Left forelimb (tissue), 1 donor: ENCODE measurements at places on chromosomes 7 and 10.

DNA sequence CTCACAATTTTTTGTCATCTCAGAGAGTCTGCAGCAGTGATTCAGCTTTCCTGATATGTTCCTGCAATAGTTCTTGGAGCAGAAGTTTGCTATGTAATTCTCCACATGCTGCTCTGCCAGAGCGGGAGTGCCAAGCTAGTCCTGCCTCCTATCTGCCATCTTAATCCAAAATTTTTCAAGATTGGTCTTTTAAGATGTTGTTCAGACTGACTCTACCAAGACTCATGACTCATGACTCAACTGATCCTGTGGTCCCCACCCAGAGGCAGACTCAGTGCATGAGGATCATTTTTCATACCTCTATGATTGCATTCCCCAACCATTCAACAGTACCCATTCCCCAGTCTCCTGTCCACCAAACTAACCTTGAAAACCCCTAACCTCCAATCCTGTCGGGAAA lies 470.8 kb downstream of the INHBA start:
- DNase-seq, result no peak

GRCh38 chr10:72612203-72612826 lies 13.6 kb downstream of the MICU1 start:
- no peak for DNase-seq

DNA sequence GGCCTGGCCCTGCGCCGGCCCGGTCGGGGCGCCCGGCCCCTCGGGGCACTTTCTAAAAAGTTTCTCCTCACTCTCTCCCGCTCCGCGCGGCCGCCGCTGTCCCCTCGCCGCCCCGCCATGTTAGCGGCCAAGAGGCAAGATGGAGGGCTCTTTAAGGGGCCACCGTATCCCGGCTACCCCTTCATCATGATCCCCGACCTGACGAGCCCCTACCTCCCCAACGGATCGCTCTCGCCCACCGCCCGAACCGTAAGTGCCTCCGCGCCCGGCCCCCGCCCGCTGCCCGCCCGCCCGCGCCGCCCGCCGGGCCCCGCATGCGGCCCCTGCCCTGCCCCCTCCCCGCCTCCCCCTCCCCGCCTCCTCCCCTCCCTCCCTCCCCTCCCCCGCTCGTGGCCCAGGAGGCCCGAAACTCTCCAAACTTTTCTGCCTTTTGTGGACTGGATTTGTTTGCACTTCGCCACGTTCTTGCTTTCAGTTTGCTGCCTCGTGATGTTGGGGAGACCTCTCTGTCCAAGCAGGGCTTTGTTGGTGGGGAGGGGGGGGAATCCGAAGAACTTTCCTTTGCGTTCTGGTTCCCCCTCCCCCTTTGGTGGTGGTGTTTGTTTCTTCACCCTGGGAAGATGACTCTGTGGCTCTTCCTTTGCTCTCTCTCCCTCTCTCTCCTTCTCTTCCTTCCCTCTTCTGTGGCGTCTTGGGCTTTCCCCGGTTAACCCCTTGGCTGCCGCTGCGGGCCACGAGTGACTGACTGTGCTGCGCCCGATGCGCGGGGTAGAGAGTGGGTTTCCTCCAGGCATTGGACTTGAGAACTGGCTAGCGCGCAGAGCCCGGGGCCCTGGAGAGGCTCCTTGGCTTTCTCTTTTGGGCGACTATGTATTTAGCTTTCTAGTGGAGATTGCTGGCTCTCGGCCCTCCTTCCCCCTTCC lies 1.6 kb downstream of the TCF7L2 start:
- DNase-seq, result peak; percentile 84

GRCh38 chr10:112209684-112210131 lies 26.1 kb upstream of the GPAM start:
- DNase-seq, result no peak

GRCh38 chr7:97179454-97180104 lies 62.1 kb downstream of the SDHAF3 start:
- no peak for DNase-seq

- DNase-seq, result no peak
These were observed 49.6 kb downstream of the GCC1 start for GRCh38 chr7:127535546-127536393.

GRCh38 chr10:91567815-91568214 lies 65.1 kb downstream of the PPP1R3C start:
- DNase-seq, result no peak

DNA sequence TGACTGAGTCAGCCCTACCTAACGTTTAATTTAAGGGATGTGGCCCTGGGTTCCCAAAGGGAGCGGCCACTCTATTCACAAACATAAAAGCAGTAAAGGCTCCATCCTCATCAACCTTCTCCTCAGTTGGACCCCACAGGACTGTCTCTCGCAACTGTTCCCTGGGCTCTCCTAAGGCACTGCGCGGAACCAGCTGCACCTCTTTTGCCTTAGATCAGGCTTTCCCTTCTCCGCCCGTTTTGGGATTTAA lies 689 bp upstream of the GTPBP4 start:
- no peak for DNase-seq

DNA sequence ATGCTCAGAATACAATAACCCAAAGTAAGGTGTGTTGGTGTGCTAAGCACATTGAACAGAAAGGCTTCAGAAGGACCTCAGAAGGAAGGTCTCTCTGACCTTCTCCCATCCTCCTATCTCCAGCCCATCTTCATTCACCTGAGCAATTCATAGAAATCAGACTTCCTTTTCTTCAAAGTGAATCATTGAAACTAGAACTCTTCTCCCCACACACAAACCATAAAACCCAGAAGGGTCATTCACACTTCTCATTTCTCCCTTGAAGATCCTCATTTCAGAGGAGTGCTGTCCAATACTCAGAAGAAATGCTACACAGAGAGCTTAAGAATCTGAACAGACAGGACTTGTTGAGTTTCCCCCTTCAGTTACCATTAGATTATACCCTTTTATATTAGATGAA lies 89.5 kb downstream of the VWDE start:
- DNase-seq, result no peak

DNA sequence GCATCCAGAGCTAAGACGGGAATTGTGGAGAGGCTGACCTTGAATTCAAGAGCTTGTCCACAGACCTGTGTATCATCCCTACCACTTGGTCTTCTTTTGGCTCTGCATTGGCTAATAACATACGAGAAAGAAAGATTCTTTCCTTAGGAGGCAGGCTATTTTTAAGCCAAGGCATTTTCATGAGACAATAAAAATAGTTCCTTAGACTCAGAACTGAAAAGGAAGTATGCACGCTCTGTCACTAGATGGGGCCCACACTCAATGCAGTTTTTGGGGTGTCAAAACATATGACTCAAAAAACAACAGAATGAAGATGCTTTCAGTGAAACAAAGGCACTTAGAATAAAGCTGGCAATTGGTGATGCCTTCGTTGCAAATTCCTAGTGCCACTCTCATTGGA lies 265.9 kb upstream of the DGKB start:
- no peak for DNase-seq

- DNase-seq, result no peak
These were observed 12.2 kb downstream of the ATP6V0E2 start for GRCh38 chr7:149886018-149886415.

DNA sequence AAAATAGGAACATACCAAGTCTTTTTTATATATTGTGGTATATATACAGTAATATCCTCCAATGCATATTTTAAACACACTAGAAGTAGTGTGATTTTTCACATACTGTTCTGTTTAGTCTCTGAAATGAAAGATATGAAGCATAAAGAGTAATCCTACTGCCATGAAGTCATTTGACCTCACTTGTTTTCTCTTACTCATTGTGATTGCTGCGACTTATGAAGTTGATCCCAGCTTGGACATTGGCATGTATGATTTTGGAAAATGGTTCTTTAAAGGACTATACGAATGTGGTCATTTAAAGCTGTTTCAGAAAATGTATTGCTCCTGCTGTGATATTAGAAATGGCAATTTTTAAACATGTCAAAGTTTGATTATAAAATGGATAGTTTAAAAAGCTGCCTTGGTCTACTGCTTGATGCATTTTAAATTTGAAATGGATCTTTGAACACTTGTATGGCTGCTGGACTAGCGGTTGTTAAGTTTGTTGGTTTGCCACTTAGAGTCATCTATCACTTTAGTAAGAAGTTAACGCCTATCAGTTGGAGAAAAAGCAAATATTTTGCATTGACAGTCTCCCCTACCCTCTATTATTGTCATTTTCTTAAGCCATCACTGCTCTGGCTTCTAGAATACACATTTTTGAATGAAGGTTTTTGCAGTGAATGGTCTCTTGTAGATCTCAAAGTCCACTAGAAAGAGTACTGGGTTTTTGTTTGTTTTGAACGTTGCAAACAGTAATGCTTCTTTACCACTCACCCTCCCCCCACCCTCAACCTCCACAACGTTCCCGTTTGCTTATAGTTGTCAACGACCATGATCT lies 881 bp upstream of the PCGF5 start:
- DNase-seq, result no peak

DNA sequence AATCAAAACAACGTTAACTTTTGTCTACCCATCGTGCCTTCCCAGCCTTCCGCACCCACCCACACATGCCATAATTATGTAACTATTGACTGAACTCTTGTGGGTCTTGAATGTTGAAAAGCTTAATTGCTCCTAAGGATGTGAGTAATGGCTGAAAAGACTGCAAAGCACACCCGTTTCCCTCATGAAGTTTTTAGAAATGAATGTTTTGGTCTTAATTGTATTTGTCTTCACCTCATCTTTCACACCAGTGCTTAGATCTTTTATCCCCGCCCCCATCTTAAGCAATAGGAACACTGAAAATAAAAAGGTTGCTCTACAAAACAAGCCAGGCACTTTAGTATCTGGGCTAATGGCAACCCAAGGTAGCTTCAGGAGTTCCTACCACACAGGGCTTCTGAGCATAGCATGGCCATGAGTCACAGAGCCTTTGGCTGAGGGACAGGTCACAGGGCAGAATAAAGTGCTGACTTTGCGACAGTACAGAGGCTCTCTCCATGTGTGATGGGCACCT lies 690.5 kb downstream of the PARD3 start:
- DNase-seq, result no peak

- DNase-seq, result no peak
These were observed 725.6 kb upstream of the GALNT17 start for GRCh38 chr7:70406186-70406949.

GRCh38 chr7:157890921-157891401 lies 554.2 kb downstream of the DNAJB6 start:
- DNase-seq, result peak; percentile 50

- DNase-seq, result no peak
These were observed 10.2 kb downstream of the STK32C start for GRCh38 chr10:132297526-132297925.

- DNase-seq, result no peak
These were observed 85.9 kb downstream of the FOXL3 start for GRCh38 chr7:375901-376305.

GRCh38 chr10:3699916-3700315 lies 85.1 kb downstream of the KLF6 start:
- DNase-seq, result no peak

- no peak for DNase-seq
These were observed 10.1 kb downstream of the THNSL1 start for GRCh38 chr10:25026463-25026862.

DNA sequence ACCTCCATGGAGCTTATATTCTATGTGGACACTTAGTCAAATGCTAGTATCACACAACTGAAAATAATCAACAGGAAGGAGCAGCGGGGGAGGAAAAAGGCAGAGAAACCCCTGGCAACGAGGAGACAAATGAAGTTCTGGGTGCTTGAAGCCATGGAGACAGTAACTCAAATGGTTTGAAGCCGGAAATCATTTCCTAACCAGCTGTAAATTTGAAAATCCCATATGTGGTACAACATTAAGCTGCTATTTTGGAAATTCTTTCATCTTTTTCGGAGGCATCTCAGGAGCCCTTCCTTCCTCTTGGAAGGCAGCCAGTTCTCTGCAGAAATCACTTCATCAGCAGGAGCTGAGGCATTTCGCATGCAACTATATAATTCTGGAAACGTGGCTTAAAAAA lies 91.4 kb downstream of the PPP1R3C start:
- no peak for DNase-seq
